Pancreas (tissue), 10 donors: ENCODE measurements at places on chromosomes 7 and 10.

DNA sequence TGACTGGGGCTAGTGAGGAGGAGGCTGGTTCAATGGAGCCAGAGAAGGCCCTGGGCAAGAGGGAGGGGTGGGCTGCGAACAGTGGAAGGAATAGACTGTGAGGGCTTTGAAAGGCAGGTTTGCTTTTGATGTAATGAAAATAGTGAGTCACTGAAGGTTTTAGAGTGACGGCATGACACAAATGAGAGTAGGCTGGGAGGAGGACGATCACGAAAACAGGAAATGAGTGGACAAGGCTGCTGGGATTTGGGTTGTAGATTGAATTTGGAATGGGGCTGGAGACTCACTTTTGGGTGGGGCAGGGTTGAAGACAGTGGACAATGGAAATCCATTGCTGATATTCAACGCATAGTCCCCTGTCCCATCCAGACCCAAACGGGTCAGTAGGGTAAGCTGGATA lies 139.6 kb downstream of the CDH23 start:
- no peak for DNase-seq

DNA sequence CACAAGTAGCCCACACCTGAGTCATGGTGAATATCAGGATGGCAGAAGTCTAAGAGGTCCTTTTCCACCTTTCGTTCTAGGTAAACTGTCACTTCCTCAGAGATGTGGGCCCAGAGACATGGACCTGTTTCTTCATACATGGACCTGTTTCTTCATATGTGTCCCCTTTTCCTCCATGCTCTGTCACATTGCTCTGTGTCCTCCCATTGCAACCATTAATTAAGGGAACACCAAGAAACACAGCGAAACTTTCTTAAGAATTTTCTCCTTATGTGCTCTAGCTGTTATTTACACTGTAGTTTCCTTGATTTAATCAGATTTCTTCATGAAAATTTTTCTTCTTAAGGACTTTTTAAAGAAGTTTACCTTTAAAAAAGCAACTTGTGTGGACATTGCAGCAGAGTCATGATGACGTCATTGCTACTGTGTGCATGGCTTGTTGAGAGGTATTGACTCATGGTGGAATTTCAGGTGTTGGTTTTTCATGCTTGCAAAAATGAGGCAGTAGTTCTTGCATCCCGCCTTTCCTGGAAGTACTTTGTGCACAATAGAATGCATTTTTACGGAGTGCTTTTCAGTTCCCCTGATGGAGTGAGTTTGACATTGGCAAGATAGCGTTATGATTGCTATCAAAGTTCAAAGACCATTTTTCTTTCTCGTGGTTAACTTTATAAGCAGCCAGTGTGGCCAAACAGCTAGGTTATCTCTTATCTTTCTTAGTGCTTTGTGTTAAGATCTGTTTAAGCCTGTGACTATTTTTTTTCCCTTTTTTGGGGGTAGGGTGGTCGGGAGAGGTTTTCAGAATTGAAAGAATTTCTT lies 37.7 kb downstream of the CFAP58 start:
- DNase-seq, result no peak

DNA sequence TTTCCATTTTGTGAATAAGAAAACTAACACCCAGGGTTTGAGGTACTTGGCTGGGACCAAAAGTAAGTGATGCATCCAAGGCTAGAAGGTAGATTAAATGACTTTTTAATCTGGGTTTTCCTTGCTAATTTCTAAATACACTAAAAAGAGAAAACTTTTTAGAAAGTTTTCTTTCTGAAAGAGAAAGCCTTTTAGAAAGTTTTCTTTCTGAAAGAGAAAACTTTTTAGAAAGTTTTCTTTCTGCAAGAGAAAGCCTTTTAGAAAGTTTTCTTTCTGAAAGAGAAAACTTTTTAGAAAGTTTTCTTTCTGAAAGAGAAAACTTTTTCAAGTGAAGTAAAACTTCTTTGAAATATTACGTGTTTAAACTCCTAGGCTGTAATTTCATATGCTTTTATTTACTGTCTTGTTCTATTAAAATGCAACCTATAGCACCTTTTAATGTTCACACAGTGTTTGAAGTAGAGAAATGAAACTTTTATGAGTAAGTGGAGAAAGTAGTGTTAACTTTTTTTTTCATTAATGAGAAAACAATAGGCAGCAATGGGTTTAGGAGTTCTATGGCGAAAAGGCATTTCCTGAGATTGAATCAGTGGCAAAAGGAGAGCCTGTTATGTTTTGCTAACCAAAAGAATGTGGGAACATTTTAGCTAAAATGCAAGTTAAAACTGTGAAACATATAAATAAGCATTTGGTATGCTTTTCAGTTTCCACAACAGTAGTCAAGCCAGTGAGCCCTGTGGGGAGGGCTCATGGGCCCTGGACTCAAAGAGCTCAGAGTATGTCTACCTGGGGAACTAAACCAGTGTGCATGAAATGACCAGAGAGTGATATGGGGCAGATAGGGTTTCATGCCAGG lies 103.7 kb downstream of the RBM20 start:
- no peak for DNase-seq

DNA sequence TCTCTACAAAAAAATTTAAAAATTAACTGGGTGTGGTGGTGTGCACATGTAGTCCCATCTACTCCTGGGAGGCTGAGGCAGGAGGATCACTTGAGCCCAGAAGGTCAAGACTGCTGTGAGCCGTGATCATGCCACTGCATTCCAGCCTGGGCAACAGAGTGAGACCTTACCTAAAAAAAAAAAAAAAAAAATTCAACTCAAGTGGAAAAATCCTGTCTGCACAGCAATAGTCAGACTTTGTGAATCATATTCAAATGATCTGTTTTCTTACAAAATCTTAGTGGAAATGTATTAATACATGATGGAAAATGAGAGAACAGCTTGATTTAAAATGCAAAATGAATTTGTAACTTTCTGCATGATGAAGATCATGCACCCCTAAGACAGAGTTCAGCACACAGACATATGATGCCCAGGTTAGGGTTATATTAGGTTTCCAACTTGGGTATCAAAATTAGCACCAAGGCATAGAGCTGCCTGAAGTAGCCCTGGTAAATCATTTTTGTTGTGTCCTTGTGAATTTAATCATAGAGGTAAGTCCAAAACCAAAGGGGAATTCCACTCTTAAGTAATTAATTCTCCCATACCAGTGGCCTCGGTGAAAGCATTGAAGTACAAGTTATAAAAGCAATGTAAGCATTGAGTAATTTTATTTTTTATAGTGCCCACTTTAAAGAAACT lies 93.8 kb downstream of the ADD3 start:
- no peak for DNase-seq

DNA sequence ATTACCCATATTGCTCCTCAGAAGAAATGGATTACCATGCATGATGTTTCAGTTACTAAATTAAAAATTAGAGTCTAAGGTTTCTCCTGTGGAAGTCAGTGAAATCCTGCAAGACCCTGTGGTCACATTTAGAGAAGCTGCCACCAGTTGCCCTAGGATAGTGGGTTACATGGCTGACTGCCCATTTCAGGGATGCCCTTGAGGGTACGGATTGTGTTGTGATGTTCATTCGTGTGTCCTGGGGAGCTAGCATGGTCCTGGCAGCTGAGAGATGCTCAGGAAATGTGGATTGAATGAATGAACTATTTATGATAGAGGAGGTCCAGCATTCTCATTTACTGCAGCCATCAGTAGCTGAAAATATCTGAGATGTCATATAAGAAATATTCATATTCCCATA lies 55.1 kb downstream of the TMEM178B start:
- no peak for DNase-seq

- DNase-seq, result peak; percentile 63
Measured at GRCh38 chr7:73668103-73668885, 663 bp downstream of the VPS37D start.

DNA sequence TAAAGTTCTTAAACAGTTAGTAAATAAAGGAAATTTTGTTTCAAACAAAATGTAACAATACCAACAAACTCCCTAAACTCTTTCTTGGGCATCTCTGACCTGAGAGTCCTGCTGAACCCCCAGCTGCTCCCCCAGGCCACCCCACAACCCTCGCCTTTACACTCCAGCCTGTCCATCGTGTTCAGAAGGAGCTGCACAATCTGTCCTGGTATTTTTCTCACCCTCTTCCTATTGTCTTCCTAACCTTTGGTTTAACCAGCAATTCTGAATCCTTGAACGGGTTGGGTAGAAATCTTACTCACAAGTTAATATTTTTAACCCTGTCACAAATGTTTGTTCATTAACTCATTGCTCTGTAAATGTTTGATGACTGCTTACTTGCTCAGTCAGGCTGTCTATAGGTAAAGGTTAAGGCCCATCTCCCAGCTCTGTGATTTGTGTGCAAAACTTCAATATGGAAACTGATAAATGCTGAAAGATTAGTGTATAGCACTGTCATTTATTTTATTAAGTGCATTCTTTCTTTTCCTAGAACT lies 16.8 kb downstream of the SFRP4 start:
- DNase-seq, result no peak

DNA sequence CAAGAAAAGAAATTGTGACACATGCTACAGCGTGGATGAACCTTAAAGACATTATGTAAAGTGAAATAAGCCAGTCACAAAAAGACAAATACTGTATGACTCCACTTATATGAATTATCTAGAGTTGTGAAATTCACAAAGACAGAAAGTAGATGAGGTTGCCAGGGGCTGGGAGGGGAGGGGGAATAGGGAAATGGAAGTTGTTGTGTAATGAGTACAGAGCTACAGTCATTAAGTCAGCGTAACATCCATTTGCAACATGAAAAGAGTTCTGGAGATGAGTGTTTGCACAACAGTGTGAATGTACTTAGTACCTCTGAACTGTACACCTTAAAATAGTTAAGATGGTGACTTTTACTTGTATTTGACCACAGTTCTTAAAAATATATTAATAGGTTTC lies 112.1 kb upstream of the CDK1 start:
- no peak for DNase-seq

DNA sequence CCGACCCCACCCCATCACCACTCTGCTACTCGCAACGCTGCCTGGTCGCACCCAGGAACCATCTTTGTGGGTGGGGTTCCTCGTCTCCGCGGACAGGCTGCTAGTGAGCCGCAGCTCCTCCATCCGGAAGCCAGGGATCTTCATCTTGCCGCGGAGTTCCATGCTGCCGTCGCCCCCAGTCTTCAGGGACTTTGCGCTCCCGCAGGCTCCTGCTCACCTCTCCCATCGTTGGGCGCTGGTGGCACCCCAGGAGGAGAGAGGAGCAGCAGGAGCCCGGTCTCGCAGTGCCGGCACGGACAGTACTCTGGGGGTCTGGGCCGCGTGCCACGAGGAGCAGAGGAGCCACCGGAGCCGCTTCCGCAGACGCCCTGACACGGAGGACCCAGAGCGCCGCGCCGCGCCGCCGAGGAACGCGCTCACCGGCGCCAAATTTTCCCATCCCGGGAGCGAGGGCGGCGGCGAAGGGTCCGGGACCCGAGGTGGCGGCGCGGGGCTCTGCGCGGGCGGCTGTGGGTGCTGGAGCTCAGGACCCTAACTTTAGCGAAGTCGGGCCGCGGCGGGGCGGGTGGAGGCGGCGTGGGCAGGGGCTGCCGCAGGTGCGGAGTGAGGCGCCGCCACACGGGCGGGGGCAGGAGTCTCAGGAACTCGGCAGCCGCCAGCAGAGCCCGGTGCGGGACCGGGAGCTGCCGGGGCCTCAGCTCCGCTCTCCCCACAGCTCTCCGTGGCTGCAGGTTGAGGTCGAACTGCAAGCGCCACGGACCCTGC lies 750.1 kb upstream of the SORCS1 start:
- no peak for DNase-seq

DNA sequence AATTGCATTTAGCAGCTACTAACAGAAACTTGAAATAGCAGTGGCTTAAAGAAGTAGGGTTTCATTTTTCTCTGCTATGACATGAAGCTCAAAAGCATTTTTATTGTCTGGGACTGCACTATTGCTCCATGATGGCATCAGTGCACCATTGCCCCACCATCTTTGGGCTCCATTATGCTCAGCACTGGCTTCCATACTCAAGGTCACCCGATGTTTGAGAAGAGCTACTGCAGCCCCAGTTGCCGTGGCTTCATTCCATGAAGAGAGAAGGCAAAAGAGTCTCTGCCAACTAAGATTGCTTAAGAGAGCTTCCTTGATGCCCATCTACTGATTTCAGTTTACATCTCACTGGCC lies 192.2 kb upstream of the LRGUK start:
- DNase-seq, result no peak

GRCh38 chr10:55374060-55374459 lies 573.0 kb upstream of the PCDH15 start:
- no peak for DNase-seq

- no peak for DNase-seq
Measured at GRCh38 chr7:79778786-79779770, 325.6 kb upstream of the MAGI2 start.

- DNase-seq, result no peak
Measured at GRCh38 chr10:101952191-101952590, 103.8 kb downstream of the ARMH3 start.

DNA sequence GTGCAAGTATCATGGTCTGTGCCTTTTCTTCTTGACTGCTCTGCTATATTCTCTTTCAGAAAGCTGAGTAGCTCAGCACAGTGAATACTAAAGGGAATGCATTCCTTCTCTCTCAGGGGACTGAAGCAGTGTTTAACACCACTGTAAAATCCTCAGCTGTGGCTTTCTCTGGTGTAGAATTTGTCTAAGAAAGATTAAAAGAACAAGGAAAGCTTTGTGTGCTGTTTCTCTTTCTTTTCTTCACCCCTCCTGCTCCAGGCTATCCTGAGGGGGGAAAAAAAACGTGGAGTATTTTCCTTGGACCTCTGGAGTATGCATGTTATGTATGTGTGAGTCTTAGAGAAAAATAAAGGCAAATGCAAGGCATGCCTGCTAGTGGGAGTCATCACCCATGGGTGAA lies 383.9 kb downstream of the AUTS2 start:
- DNase-seq, result no peak

DNA sequence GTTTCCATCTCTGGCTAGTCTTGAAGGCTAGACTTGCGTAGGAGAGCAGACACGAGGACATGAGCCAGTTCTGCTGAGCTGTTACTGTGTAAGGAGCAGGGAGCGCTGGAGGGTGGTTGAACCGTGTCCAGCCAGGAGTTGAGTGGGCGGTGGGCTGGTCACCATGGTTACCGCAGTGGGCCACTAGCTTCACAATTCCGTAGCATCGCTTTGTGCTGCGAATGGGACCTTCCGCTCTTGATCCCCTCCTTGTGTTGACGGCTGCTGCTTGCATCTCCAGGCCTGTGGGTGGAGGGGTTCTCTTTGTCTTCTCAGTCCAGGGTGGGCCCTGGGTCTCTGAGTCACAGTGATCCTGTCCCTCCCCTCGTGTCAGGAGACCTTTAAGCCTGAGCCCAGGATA lies 49.4 kb upstream of the OCM start:
- no peak for DNase-seq

GRCh38 chr10:4820804-4821401 lies 5.1 kb upstream of the AKR1E2 start:
- no peak for DNase-seq

- no peak for DNase-seq
Measured at GRCh38 chr7:99267481-99267840, 5.2 kb upstream of the MYH16 start.

GRCh38 chr7:24039991-24040624 lies 243.9 kb upstream of the NPY start:
- DNase-seq, result no peak

DNA sequence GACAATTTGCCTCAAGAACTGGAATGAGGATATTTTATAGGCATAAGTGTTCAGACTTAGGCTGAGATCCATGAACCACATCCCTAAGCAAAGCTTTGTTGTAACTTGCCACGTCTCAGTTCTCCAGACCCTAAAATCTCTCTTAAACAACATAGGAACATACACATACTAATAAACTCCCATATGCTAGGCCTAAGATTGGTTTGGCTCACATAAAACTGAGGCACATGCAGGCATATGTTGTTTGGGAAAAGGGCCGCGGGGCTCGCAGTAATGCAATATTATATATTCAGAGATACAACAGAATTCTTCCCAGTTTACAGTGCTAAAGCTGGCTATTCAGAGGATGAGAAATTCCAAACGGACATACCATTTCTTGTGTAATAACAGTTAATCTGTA lies 61.0 kb downstream of the DOCK4 start:
- DNase-seq, result no peak
